ENCODE measurements at places on chromosomes 12 and 14.

DNA sequence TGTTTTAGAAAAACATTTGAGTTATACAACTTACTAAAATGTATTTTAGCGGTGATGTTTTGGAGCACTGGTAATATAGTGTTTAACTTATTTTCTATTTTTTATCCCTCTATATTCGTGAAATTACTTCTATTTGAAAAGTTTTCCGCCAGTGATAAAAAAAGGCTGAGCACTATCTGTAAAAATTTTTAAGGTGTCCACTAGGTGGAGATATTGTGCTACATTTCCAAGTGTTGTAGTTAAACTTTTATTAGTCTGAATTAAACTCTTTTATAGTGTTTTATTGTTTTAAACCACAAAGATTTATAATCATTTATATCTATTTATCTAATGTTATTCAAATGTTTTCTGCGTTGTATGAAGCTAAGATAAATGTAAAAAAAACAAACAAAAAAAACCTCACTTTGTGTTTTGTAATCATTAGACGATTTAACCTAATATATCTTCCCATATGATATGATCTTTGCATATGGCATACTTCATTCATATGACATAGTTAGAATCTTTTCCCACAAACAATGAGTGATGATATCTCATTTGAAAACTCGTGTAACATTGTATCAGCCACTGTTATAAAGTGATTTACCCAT is 11.8 kb downstream of the ALG10B start:
- no peak for DNase-seq

DNA sequence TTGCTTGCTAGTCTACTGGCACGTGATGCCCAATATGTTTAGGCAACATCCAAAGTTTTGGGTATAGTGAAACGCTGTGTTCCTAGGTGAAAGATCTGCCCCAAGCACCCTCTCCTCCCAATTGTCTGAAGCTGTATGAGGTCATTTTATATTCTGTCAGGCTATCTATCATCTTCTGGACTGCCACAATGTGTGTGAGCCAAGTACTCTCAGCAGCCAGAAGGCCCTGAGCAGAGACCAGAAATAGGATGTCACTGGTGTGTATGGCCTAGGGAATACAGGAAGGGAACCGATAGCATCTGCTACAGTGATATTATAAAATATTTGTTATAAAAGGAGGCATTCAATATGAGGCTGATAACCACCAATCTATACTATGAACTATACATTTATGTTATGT is 7.9 kb upstream of the PDE3A start:
- DNase-seq, result no peak

- no peak for DNase-seq
Measured at GRCh38 chr14:51507511-51507905, 144.2 kb upstream of the FRMD6 start.

GRCh38 chr12:62722971-62723680 is 211.8 kb downstream of the PPM1H start:
- DNase-seq, result no peak

DNA sequence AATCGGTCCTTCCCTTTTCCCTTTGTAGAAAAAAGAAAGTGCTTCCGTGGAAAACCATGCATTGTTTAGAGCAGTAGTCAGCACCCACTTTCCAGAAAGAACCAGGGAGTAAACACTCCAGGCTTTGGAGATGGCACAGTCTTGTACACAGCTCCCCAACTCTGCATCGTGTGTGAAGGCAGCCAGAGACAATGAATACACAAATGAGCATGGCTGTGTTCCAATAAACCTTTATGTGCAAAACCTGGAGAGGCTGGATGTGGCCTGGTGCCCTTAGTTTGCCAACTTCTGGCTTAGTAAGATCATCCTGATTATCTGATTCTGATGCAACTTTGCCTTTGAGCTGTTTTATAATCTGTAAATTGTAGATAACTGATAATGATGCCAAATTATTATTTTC is 463.4 kb upstream of the TMEM132C start:
- no peak for DNase-seq

- no peak for DNase-seq
Measured at GRCh38 chr14:56125772-56126636, 7.8 kb downstream of the PELI2 start.

GRCh38 chr12:119440803-119441360 is 106.4 kb downstream of the CCDC60 start:
- no peak for DNase-seq

- DNase-seq, result no peak
Measured at GRCh38 chr12:119840582-119840981, 36.5 kb downstream of the CIT start.

- DNase-seq, result no peak
Measured at GRCh38 chr14:99430491-99430890, 50.2 kb downstream of the SETD3 start.

- no peak for DNase-seq
Measured at GRCh38 chr12:14775636-14775980, 27.7 kb downstream of the WBP11 start.

GRCh38 chr12:90908465-90908864 is 46.5 kb downstream of the CCER1 start:
- DNase-seq, result no peak

GRCh38 chr12:70576341-70577282 is 60.6 kb downstream of the PTPRB start:
- peak; percentile 25 for DNase-seq

- no peak for DNase-seq
Measured at GRCh38 chr12:41074473-41074769, 113.7 kb upstream of the PDZRN4 start.

- no peak for DNase-seq
Measured at GRCh38 chr12:93115646-93116045, 186.6 kb upstream of the EEA1 start.

DNA sequence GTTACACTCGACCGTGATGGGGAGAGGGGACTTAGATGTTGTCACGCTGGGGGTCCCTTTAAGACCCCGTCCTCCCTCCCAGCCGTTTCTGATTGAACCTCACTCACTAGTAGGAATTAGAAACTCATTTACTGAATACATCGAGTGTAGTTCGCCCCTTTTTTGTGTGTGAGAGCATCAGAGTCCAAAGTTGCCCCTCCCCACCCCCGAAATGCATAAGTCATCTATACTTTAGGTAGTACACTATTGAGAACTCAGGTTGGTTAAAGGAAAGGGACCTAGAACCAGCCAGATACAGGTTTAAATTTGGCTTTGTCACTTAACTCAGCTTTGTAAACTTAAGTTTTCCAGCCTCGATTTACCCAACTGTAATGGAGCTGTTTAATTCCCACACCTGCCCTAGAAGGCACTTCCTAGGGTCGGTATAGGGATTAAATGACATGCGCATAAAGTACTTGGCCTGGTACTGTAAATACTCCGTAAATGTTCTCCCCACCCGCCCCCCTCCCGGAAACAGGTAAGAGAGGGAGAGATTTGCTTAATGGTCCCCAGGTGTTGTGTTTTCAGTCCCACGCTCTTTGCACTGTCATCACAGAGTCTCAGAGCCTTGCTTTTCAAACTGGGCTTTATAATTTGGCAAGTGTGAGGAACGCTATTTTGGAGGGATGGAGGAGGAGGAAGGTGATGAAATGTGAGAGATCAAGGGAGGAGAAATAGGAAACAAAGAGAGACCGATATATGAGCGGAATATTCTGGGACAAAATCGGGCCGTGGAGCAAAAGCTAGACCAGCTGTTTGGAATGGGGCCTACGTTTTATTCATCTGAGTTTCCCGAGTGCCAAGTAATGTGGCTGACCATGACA is 897 bp downstream of the SUDS3 start:
- DNase-seq, result peak; percentile 12

GRCh38 chr14:74549588-74549987 is 56.0 kb downstream of the ISCA2 start:
- DNase-seq, result no peak

DNA sequence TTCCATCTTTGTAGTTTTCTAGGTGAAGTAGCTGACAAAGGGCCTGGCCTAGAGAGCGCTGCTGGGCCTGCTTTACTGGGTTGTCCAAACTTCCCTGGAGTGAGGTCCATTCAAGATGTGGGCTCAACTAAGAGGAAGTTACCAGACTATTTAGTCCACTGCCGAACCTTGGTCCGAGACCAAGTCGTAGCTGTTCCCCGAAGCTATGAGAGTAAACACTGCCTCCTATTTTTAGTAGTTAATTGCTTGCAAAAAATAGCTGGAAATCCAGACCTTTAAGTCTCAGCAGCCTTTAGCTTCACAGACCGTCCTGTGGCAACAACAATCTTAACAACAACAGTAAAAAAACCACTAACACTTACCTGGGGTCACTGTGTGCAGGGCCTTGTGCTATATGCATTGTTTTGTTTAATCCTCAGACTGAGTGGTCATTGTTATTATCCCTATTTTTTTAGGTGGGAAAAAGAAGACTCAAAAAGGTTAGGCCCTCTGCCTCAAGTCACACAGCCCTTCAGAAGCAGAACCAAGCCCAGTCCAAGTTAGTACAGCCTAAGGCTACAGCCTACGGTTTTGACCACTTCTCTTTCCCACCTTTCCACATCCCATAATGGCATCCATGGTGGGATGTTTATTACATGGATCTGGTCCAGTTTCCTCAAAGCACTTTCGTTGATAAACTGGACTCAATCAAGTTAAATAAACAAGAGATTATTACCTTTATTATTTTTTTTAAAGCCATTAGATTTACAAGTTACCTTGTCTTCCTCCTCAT is 30.6 kb downstream of the SOCS2 start:
- no peak for DNase-seq

GRCh38 chr12:125038976-125039625 is 26.1 kb upstream of the AACS start:
- DNase-seq, result no peak

- no peak for DNase-seq
Measured at GRCh38 chr12:130831246-130831645, 7.8 kb downstream of the STX2 start.

- no peak for DNase-seq
Measured at GRCh38 chr14:67850066-67850830, 30.7 kb downstream of the RAD51B start.

DNA sequence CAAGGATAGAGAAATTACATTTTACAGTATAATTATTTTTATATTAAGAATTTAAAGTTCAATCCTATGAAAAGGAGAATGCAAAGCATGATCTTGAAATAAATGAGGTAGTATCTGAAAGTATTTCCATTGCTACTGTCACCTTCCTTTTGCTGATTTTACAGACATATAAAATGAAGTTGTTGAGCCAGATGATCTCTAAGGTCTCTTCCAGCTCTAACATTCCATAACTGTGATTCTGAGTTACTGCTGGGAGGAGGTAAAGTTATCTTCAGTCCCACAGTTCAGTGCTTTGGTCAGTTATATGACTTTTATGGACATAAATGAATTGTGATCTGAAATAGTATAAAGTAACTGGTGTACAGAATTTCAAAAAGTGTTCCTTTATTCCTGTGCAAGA is 52.8 kb downstream of the SLC38A6 start:
- no peak for DNase-seq

DNA sequence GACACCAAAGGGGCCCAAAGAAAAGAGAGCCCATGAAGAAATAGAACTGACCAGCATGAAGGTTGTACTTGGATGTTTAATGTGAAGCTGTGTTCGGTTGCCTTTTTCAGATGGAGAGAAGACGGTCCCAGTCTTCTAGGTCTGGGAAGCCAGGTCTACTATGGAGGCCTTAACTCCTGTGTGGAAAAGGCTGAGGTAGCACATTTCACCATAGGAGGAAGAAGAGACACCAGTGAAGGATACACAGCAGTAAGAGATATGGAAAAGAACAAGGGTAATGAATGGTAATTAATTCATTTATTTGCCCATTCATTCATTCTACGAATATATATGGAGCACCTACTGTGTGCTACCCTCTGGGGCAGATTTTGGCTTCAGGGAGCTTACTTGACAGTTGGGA is 151.6 kb upstream of the PLEKHG7 start:
- DNase-seq, result no peak

- DNase-seq, result no peak
Measured at GRCh38 chr12:80580254-80580653, 127.2 kb upstream of the MYF6 start.

GRCh38 chr12:132151145-132151765 is 7.0 kb downstream of the NOC4L start:
- DNase-seq, result no peak

GRCh38 chr14:95064734-95065133 is 92.6 kb downstream of the DICER1 start:
- DNase-seq, result no peak

- no peak for DNase-seq
Measured at GRCh38 chr12:54371328-54372112, 7.2 kb upstream of the GPR84 start.

DNA sequence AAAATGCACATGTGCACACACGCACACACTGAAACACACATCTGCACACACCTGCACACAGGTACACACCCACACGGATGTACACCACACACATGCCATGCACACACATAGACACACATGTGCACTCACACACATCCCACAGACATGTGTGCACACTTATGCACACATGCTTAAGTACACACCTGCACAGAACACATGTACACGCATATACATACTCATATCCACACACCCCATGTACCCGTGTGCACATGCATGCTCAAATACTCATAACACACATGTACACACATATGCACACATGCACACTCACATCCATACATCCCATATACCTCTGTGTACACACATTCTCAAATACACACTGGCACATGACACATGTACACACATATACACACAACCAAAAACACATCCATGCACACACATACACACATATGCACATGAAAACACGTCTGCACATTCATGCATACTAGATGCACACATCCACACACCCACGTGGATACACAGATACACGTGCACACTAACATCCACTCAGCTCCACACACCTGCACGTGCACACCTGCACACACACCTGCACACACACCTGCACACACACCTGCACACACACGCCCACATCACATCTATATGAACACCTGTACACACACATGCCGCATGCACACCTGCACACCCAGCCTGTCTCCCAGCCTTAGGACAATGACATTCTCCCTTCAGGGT is 336.7 kb downstream of the ADGRD1 start:
- no peak for DNase-seq

DNA sequence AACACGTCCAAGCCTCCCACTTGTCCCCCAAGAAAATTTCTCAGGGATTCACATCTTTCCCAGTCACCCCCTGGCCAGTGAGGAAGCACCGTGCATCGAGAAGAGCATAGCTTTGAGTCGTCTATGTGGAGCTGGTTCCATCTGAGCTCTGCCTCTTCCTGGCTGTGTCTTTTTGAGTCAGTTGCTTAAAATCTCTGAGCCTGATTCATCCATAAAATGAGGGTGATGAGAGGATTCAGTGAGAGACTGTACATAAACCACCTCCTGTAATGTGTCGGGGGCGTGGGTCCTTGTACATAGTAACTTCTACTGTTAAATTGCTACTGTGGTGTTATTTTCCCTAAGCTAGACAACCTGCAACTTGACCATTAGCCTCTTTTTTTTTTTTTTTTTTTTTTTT is 13.8 kb downstream of the CD9 start:
- no peak for DNase-seq

- no peak for DNase-seq
Measured at GRCh38 chr12:128439796-128440195, 172.8 kb downstream of the TMEM132C start.

GRCh38 chr12:104282109-104282508 is 21.4 kb upstream of the EID3 start:
- DNase-seq, result no peak

GRCh38 chr14:21960636-21961035 is 287.0 kb upstream of the OR4E1 start:
- no peak for DNase-seq
